Stimulated activated CD4-positive, alpha-beta T cell treated with anti-CD3 and anti-CD28 coated beads, Interleukin-15, amount 100 ng/mL, for 1 hour (primary cell): ENCODE measurements at places on chromosomes 2 and 18.

- DNase-seq = no peak
These were observed 43.3 kb upstream of the EDAR start for GRCh38 chr2:109032229-109032820.

DNA sequence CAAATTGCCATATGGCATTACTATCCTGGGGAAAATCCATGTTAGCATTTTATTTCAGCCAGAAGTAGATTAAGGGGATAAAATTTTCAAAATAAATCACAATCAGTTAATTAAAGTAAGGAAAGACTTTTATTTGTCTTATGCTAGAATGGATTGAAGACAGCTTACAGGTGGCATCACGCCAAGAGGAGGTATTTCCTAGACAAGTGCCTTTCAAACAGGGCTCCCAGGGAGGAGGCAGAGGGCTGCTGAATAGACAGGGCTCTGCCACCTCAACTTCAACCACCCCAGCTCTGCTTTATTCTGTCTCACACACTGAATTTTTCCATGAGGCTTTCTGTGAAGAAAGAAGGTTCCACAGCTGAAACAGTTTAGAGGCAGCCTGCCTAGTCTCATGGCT is 12.2 kb downstream of the CCDC68 start:
- DNase-seq = no peak

DNA sequence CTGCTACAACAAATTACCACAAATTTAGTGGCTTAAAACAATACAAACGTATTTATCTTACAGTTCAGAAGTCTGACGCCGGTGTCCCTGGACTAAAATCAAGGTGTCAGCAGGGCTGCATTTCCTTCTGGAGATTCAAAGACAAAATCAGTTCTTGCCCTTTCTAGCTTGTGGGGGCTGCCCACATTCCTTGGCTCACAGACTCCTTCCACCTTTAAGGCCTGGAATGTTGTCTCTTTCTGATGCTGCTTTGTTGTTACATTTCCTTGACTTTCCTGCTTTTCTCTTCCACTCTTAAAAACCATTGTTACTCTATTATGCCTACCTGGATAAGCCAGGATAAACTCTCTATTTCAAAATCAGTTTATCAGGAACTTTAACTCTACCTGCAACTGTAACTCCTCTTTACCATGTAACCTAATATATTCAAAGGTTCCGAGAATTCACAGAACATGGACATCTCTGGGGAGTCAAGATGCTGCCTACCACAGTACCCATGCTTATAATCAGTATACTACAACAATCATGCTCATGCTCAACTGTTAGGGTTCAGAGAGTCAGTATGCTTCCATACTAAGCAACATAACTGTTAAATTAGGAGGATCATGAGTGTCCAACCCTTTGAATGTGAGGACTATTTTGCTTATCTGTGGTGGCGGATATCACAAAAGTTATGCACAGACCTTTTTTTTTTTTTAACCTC is 27.4 kb downstream of the YES1 start:
- no peak for DNase-seq

GRCh38 chr18:59575995-59576394 is 121.2 kb downstream of the CCBE1 start:
- no peak for DNase-seq

DNA sequence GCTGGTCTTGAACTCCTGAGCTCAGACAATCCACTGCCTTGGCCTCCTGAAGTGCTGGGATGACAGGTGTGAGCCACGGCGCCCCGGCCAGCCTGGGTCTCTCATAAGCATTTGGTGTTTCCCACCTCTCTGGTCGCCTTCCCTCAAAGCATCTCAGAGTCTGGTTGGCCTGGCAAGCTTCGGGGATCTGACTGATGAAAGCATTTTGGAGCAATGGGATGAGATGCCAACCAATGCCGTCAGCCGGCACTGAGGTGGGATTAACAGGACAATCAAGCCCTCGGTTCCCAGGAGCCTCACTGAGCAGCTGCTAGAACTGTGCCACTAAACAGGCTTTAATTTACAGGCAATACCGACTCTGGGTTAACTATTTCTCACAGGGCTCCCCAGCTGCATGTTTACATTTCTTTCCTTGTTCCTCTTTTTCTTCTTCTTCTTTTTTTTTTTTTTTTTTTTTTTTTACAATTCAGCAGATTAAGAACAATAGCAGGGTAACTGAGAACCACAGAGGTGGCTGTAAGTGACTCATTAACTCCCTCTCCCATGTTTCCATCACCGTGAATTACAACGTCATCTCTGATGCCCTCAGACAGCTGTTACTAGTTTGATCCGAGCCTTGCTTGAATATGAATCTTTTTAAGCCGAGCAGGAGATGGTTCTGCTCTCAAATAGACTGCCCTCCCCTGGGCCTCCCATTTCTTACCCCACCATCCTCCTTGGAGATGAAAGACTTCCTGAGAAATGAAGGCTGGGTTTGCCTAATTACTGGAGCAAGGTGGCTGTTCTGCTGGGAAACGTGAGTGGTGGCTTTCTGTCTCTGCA is 37.9 kb downstream of the ODC1 start:
- no peak for DNase-seq

DNA sequence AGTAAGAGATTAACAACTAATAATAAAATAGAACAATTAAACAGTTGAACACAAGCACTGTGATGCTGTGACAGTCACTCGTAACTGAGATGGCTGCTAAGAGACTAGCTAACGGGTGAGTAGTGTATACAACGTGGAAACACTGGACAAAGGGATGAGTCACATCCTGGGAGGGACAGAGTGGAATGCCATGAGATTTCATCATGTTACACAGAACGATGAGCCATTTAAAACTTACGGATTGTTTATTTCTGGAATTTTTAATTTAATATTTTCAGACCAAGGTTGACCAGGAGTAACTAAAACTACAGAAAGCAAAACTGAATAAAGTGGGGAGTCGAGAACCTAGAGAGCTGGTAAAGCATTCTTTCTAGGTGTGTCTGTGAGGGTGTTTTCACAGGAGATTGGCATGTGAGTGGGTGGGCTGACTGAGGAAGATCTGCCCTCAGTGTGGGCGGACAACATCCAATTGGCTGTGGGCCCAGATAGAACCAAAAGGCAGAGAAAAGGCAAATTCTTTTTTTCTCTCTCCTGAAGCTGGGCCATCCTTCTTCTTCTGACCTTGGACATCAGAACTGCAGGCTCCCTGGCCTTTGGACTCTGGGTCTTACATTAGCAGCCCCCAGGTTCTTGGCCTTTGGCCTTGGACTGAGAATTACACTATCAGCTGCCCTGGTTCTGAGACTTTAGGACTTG is 14.6 kb downstream of the TMSB10 start:
- DNase-seq = no peak

- DNase-seq = no peak
These were observed 174.2 kb downstream of the WDR7 start for GRCh38 chr18:56825321-56825720.

GRCh38 chr18:31931163-31931885 is 11.6 kb downstream of the TRAPPC8 start:
- no peak for DNase-seq

GRCh38 chr2:127655209-127656073 is 9.5 kb downstream of the GPR17 start:
- DNase-seq = no peak

DNA sequence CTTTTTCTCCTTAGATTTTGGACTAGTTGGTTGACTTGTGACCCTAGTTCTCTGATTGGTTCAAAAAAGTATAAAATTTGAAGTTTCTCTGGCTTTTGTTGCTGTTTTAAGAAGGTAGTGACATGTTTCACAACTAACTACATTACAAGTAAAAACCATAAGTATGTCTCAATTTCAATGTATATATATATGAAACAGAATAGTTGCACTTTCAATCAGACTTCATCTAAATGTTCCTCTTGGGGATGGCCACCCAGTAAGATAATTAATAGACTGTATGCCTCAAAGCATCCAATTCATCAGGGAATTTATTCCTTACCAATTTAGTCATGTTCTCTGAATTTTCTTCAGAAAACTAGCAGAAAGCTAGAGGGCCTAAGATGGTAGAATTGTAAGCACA is 259.7 kb downstream of the RPRM start:
- DNase-seq = no peak

DNA sequence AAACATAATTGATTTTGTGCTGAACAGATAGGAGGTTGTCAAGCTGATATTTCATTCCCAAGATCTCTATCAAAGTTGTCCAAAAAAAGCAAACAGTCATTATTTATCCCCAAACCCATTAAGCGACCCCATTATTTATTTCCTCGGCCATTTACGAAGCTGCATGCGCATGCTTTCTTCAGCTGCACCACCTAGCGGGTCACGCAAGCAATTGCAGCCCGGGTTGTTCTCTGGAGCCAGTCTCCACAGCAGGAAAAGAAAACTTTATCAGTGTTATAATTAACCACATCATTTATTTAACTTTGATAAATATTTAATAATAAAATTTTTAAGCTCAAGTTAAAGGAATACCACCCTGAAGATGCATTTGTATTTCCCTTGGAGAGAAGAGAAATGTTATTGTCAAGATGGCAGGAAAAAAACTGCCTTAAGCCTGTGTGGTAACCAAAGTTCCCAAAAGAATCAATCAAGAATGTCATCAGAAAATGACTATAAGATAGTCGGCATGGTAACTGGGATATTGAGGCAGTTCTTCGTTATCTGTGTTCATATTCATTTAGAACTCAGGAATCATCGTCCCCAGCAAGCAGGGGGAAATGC is 304.7 kb downstream of the FBXO15 start:
- no peak for DNase-seq

GRCh38 chr2:165191096-165191728 is 12.6 kb downstream of the SCN3A start:
- DNase-seq = no peak

GRCh38 chr2:64846177-64846576 is 143.0 kb upstream of the SLC1A4 start:
- no peak for DNase-seq

GRCh38 chr2:27131429-27131828 is 3.0 kb downstream of the PREB start:
- DNase-seq = no peak

- no peak for DNase-seq
These were observed 19.7 kb upstream of the STPG4 start for GRCh38 chr2:47174733-47175361.

DNA sequence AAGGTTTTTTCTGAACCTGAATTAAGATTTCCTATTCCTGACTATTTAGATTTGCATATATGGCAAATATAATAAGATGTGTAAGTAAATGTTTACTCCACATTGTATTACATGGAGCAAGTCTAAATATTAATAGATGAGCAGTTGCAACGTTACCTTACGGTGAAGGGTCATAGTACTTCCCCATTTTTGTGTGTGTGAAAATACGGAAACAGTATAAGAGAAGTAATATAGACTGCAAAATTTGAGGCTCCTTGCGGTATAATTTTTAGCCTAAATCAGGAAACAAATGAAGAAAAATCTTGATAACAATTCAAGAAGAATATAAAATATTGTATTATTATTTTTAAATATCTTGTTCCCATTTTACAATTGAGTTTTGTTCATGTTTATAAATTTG is 434.2 kb downstream of the GRB14 start:
- no peak for DNase-seq

DNA sequence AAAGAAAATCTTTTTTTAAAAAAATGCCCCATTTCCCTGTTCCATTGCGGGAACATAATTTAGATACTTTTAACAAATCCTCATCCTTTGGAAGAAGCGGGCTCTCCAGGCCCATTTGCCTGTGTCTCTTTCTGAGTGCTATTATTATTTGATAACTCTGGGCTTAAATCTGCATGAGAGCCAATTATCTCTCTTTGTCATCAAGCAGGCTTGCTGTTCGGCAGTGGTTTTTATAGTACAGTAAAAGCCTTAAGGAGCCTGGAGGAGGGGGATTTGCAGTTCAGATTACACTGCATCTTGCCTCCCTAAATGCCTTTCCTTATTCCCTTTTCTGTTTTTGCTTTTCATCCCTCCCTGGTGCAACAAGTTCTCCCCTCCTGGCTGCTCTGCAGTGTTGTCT is 50.6 kb downstream of the CELF4 start:
- DNase-seq = no peak

GRCh38 chr2:31505111-31505510 is 75.6 kb downstream of the SRD5A2 start:
- DNase-seq = no peak

DNA sequence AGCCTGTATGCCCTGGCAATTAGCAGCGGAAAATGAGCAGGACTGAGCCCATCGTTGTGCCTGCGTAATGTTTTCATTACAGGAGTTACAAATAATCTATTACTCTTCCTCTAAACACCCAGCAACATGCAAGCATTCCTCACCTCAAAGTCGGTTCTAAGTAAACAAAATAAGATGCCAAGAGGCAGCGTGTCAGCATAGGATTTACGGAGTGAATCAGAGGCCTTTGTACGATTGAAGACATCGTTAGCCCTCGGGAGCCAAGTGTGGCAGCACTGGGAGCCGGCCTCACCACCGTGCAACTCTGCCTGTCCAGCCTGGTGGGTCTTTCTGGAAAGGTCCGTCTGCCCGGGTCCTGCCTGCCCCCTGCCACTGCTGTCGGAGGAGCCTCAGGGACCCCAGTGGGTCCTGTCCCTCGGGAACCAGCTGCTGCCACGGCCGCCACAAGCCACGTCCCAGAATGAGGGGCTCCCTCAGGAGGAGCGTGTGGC is 80.1 kb upstream of the CTDP1 start:
- no peak for DNase-seq

GRCh38 chr18:33833842-33834241 is 255.8 kb downstream of the ASXL3 start:
- no peak for DNase-seq

GRCh38 chr2:215000721-215001120 is 137.7 kb downstream of the ABCA12 start:
- no peak for DNase-seq

GRCh38 chr2:119760237-119760955 is 674 bp downstream of the PTPN4 start:
- peak; percentile 13 for DNase-seq

DNA sequence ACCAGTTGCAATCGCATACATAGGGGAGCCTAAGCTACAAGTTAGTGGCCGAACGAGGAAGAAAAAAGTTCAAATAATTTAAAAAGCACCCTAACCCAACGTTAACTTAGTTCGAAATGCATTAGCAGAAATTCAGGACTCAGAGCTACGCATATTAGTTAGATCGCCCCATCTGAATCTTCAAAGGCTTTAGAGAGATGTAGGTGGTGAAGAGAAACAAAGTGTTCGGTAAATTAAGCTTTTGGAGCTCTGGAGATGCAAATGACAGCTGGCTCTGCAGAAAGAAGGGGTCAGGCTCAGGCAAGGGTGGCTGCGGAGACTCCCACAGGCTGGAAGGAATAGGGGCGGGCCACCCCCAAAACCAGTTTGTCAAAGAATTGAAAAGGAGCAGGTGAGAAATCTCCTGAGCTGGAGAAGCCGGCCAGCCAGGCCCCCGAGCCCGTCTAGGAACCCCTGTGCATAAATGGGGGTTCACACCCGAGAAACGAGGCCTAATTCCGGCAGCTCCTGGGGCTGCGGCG is 621 bp downstream of the TXNL1 start:
- peak; percentile 3 for DNase-seq

- no peak for DNase-seq
These were observed 36.7 kb upstream of the SPTBN1 start for GRCh38 chr2:54419388-54419787.

DNA sequence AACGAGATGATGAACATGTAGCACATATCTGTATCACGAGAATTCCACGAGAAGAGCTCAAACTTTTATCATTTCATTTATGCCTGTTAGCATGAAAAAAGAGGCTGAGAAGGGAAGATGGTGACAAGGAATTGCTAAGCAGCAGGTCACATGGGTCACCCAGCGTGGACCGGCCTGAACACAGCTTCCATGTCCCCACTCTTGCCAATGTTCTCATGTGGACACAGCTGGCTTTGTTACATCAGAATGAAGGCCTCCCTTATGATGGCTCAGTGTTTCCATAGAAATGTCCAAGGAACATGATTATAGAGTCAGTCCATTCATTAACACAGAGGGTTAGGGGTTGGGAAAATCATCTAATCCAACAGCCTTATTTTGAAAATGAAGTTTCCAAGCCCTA is 215.4 kb downstream of the CMPK2 start:
- DNase-seq = no peak
